ENCODE measurements at places on chromosomes 16 and 17.

DNA sequence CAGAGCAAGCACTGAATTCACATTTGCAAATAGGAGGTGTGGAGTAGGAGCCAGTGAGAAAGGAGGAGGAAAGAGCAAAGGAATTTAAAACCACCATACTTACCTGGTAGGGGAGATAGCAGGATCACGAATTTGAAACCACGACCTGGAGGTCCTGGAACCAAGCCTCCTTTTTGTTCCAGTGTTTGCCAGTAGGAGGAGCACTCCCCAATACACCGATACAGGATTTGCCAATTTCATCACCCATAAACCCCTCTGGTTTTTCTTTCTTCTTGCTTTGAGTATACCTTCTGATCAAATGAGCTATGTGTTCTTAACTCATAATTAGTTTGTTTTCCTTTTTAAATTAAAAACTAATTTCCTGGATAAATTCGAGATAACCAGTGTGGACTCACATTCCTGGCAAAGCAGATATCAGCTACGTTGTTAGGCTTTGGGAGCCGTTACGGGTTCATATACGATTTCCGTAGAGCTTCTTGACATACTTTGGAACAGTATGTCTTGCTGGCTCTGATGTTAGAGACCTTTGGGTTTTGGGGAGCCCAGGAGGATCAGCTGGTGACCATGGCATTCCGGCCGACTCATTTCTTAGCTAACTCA lies 22.7 kb downstream of the BCO1 start:
- peak; percentile 46 for DNase-seq

GRCh38 chr17:1966274-1967086 lies 58.7 kb downstream of the RTN4RL1 start:
- peak; percentile 46 for DNase-seq

DNA sequence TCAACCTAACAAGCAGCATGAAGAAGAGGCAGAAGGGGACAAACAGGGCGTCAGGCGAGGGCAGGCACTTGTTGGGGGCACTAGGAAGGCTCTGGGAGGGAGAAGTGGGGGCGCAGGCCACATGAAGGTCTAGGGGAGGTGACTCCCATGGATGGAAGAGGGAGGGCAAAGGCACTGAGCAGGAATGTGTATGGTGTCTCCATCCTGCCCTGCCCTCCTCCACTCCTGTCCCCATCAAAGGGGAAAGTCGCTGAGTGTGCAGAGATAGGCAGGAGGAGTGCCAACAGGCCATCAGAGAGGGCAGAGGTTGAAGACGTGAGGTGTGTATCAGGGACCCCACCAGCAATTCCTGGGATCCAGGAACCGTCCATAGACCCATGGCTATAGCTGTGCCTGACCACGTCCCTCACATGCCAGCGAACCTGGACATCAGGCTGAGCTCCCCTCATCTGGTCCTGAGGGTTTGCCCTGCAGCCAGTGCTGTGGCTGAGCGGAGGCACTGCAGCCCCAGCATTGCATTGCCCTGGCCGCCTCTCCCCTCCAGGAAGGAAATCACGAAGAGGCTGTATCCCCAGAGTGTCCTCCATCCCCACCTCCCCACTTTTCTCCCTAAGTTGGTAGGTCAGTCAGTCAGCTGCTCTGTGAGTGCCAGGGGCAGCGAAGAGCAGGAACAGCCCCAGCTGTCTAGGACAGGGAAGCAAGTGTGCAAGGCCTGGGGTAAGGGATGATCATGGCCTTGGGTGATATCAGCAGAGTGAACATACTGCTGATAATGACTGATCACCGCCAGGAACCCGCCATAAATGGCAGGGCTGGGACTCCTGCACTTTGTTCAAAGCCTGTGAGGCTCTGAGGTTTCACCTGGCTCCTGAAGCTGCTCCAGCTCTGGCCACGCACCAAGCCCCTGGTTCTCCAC lies 6.2 kb upstream of the CYB561 start:
- DNase-seq = no peak

DNA sequence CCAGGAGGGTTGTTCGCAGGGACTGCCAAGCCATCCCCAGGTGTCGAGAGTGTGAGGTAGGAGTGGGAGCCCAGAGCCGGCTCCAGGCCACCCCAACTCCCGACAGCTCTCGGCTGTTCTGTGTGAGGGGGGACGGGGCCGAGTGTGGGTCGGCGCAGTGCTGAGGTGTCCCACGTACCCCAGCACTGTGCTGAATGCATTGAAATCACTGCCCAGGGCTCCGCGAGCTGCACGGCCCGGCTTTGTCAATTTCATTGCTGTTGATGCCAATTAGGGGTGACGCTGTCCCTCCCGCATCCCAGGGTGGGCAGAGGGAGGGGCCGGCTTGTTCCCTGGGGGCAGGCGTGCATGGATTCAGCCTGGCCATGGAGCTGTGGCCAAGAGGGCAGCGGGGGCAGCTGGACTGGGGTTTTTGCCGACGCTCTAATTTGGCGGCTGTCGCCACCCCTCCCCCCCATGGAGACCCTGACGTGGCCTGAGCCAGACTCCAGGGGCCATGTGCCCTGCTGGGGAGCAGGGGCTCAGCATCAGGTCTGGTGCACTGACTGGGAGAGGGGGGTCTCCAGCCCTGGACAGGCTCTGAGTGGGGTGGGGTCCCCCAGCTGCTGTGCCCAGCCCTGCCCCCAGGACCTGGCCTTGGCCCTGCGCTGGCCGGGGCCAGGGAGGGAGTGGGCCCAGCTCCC lies 14.3 kb downstream of the CENPX start:
- DNase-seq = no peak

GRCh38 chr16:26129997-26130396 lies 438.2 kb downstream of the HS3ST4 start:
- DNase-seq = no peak

- no peak for DNase-seq
Measured at GRCh38 chr17:64063766-64064224, 43.4 kb upstream of the ICAM2 start.

DNA sequence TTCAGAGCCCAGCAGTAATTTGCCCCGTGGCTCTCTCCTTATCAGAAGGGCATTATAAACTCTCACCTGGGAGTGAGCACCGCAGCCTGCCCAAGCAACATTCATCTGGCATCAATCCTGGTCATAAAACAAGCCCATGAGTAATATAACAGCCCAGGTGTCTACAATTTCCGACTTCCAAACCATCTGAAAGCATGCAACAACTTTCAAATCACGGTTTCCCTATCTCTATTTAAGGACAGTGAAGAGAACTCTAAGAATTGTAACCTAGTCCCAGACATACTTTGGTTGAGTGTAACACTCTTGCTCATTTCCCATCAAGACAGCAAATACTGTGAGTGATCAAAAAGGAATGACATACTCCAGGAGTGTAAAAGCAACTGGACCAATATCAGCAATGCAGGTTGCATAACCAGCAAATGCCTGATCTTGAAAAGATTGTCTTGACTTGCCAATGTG lies 487.4 kb upstream of the SOX9 start:
- DNase-seq = peak; percentile 75

GRCh38 chr17:55281649-55282378 lies 17.1 kb downstream of the HLF start:
- DNase-seq = no peak

DNA sequence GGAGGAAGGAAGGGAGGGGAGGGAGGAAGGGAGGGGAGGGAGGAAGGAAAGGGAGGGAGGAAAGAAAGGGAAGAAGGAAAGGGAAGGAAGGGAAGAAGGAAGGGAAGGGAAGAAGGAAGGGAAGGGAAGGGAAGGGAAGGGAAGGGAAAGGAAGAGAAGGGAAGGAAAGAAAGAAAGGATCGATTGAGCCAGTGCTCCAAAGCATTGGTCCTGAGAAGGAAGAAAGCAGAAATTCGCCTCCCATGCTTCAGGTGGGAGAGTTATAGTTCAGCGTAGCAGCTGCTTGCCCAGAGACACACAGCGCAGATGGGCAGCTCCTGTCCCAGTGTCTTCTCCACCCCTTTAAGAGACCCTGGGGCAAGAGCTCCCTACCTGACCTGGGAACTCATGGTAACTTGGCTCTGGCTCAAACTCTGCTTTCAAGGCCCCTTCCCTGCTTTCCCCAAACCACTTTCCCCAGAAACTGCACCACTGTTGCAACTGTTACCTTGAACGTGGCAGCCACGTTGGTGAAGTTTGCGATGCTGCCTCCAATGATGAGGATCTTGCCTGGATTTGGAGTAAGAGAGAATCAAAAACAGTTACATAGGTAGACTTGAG lies 14.4 kb downstream of the ACLY start:
- DNase-seq = no peak

GRCh38 chr17:66192378-66192687 lies 400 bp upstream of the CEP112 start:
- DNase-seq = peak; percentile 7

- DNase-seq = no peak
Measured at GRCh38 chr16:79668502-79668901, 68.0 kb upstream of the MAF start.

- DNase-seq = peak; percentile 81
Measured at GRCh38 chr17:16991349-16992009, 19.6 kb upstream of the TNFRSF13B start.

GRCh38 chr16:25141648-25142047 lies 30.1 kb downstream of the LCMT1 start:
- peak; percentile 16 for DNase-seq

GRCh38 chr16:11014136-11014535 lies 69.8 kb downstream of the CLEC16A start:
- no peak for DNase-seq

GRCh38 chr17:40417258-40417608 lies 463 bp downstream of the TOP2A start:
- DNase-seq = no peak

GRCh38 chr17:82022310-82022980 lies at the start of gene CENPX:
TSS of gene CENPX (minus strand) at chr17:82022878. CDS start at chr17:82022861, 17 bp downstream.
- no peak for DNase-seq

DNA sequence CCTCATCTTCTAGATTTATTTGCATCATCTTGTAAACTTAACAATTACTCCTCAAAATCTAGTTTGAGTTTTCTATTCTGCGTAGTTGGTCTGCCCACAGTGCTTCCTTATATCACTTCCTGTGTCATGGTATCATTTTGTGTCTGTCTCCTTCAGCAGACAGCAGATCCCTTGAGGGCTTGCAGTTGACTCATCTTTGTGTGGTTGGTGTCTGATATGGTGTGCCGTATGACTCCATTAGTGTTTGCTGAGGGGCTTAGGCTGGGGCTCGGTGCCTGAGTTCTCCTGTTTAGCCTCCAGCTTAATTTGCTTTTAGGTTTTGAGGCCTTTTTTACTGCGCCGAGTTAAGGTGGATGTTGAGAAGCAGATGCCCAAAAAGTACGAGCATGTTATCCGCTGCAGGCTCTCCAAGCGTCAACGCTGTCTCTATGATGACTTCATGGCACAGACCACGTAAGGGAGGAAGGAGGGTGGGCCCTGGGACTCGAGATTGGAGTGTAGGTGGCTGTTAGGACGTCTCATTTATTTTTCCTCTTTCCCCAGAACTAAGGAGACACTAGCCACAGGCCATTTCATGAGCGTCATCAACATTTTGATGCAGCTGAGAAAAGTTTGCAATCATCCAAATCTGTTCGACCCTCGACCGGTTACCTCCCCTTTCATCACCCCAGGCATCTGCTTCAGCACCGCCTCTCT lies 16.9 kb downstream of the SRCAP start:
- no peak for DNase-seq

DNA sequence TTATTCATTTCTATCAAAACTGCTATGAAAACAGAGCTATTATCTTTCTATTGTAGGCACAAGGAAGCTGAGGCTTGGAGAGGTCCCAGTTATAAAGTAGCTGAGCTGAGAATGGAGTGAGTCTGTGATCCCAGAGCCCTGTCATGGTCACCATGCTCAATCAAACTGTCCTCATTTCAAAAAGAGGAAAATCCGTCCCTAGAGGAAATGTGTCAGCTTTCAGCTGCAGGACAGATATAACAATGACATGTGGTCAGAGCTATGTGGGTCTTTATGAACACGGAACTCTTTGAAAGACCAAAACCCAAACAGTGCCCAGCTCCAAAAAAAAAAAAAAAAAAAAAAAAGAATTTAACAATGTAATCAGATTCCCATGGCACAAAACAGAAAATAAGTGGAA lies 266.1 kb downstream of the XYLT1 start:
- no peak for DNase-seq

GRCh38 chr16:68251832-68252231 lies 6.7 kb downstream of the PLA2G15 start:
- DNase-seq = no peak

DNA sequence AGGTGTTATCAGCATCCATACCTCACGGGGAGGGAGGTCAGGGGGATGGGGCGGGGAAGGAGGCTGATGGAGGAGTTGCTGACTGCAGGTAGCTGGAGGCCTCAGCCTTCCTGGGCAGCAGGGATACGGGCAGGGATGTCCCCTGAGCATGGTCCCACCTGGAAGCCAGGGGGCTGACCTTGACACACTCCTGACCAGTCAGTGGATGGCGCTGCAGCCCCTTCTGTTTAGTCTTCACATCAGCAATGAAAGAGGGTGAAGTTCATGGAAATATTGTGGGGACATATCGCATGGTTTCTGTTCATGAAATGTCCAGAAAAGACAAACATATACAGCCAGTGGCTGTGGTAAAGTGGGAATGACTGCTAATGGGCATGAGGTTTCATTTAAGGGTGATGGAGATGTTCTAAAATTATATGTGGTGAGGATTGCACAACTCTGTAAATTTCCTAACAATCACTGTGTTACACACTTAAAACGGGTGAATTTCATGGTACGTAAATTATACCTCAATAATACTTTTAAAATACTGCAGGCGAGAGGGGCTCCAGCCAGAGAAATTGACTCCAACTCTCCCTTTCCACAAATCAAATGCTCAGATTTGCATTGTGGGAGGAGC lies 489.6 kb downstream of the CDH13 start:
- DNase-seq = peak; percentile 10

DNA sequence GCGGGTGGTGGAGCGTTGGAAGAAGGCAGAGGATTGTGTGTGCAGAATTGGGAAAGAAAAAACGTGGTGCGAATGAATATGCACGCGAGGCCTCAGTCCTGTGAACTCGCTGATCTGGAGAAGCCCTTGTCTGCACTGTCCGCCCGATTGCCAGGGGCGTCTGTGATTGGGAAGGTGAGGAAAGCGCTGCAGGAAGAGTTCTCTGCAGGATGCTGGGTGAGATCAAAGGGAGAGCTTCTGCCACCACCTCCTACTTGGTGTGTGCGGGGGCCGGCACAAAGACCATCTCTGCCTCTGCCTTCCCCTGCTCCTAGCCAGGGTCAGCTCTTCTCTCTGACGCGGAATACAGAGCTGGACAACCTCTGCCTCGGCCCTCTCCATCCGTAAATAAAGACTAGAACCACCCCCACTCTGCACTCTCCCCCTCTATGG lies 841 bp upstream of the RAB5C start:
- DNase-seq = no peak

DNA sequence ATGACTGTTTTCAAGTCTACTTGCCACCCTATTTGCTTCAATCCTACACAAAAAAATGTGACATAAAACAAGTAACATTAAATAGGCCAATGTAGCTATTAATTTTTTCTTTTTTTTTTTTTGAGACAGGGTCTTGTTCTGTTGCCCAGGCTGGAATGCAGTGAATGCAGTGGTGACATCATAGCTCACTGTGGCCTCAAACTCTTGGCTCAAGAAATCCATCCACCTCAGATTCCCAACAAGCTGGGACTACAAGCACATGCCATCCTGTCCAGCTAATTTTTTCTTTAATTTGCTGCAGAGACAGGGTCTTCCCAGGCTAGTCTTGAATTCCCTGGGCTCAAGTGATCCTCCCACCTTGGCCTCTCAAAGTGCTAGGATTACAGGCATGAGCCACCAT lies 29.4 kb downstream of the ANKFY1 start:
- no peak for DNase-seq
